ENCODE measurements at places on chromosomes 2 and 18.
A peak's percentile ranks its signal among the peaks of the same experiment; 100 is the strongest.

DNA sequence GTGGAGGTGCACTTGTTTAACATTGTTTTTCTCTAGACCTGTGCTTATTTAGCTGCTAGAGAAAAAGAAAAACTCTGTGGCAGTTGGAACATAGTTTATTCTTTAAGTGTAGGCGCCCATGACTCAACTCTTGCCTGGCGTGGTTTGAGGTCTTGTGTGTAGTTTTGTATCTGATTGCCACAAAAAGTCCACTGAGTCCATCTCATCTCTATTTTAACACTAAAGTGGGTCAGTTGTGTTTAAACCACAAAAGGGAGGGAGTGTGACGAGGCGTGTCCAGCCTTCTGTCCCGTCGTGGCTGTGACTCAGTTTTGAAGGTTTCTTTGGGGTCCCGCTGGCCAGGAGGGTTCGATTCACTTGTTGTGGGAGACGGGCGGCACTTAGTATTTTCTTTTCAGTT is 15.3 kb upstream of the UGT1A9 start:
- no peak for DNase-seq

- no peak for DNase-seq
Observed at GRCh38 chr18:62717169-62717924, 2.0 kb downstream of the PHLPP1 start.

GRCh38 chr2:200135082-200135481 is 171.4 kb upstream of the SPATS2L start:
- no peak for DNase-seq

- no peak for DNase-seq
Observed at GRCh38 chr18:62634979-62635630, 80.2 kb upstream of the PHLPP1 start.

DNA sequence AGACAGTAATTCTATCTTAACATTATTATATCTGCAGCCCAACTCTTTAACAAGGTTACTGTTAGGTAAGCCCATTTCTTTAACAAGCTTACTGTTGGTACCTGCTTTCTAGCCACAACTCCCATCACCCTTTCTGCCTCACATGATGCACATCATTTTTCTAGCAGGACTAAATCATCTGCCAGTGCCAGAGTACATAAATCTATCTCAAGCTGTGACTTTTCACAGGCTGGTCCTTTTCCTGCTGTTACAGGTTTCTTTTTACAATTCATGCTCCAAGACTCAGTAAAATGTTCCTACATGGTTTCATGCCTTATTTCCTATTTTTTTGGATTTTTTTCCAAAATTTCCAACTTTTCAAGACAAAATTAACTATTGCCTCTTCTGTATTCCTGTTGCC is 30.4 kb upstream of the ZC3H15 start:
- no peak for DNase-seq

DNA sequence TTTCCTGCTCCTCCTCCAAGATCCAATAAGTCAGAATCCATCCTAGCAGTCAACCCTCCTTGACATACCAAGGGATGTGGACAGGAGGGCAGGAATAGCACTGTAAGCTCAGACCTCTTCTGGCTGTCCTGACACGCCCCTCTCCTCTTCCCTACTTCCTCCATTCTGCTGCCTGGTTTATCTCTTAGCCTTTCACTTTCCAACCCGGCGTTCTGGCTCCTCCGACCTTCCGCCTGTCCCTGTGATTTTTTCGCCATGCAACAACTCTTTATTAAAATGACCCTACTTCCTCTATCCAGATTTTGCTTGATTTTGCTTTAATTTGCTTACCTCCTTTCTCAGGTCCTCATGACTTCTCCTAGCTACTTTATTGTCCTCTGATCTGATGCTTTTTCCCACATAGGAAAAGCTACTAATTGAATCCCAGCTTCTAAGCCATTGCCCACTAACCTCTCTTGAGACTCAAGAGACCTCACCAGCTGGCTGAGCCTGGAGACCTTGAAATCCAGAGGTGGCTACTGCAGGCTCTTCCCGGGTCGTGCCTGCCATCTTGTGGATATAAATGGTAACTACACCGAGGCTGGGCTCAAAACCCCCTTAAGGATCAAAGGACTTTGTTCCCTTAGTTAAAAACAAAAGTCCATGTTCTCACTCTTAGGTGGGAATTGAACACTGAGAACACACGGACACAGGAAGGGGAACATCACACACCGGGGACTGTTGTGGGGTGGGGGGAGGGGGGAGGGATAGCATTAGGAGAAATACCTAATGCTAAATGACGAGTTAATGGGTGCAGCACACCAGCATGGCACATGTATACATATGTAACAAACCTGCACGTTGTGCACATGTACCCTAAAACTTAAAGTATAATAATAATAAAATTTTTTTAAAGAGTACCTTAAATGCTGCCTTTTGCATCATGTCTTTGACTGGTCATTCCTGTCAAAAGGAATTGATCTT is 139.4 kb downstream of the AKAIN1 start:
- DNase-seq, result peak; percentile 46

DNA sequence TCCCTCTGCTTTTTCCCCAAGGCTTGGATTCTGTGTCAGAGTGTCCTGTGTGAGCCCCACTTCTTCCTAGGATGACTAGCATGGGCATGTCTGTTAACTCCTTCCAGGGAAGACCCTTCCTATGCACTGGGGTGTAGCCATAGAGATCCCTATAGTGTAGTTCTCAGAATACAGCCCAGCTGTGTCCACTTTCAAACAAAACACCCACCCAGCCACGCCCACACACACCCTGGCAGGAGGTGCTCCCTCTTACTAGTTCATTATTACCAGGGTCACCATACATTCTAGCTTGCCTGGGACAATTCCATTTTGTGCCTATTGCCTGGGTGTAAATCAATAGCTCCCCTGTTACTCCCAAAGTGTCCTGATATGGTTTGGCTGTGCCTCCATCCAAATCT is 195.6 kb downstream of the MYCN start:
- DNase-seq, result no peak

DNA sequence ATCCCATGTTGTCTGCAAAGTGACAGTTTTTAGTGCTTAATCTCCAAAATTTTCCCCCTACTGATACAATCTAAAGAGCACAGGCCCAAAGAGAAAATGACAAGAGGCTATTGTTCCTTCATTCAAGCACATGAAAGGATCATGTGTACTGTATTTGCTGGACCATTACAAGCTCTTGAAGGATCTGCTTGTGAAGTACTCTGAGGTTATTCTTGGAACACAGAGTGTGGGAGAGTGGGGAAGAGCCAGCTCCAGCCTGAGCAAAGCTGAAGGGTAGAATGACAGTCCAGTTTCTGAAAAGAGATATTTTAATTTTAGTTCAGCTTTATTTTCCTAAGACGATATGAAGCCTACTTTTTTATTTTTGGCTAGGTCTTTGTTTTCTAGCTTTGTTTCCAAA is 112.2 kb downstream of the GALNT3 start:
- peak; percentile 54 for DNase-seq

DNA sequence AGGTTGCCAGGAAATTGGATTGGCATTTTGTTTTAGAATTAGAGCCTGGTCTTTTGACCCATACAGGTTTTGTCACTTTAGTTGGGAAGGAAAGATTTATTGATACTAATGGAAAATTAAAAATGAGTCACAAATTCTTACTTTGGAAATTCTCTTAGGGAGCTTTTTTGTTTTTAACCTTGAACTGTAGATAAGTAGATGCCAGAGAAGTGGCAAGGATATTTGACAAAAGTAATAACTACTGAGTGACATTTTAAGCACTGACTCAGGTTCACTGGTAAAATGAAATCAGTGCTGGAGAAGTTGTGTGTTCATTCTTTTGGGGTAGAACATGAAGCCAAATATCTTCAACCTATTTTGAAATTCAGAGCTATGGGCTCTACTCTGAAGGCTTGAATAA is 56.5 kb downstream of the LDLRAD4 start:
- DNase-seq, result no peak

- DNase-seq, result no peak
Observed at GRCh38 chr2:221629468-221629867, 57.4 kb upstream of the EPHA4 start.

Measured in dorsolateral prefrontal cortex (tissue), 122 donors.